ENCODE measurements at places on chromosomes 1 and 21.

GRCh38 chr1:221397606-221398005 is 344.3 kb downstream of the DUSP10 start:
- no peak for DNase-seq

DNA sequence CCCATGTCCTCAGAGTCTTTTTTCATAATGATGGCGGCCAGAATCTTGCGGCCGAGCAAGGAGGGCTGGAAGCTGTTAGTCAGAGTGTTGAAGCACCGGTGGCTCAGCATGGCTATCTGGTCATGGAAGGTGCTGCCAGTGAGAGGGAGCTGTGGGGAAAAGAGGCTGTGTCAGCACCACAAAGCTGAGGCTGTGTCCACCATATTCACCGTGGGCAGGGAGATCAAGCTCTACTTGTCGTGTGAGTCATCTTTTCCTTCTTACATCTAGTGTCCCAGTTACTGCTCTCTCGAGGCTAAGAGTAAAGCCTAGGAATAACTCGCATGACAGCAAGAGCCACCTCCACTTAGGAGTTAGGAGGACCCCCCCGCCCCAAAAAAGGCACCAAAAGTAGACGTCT is 18.2 kb downstream of the ADAR start:
- DNase-seq = no peak

DNA sequence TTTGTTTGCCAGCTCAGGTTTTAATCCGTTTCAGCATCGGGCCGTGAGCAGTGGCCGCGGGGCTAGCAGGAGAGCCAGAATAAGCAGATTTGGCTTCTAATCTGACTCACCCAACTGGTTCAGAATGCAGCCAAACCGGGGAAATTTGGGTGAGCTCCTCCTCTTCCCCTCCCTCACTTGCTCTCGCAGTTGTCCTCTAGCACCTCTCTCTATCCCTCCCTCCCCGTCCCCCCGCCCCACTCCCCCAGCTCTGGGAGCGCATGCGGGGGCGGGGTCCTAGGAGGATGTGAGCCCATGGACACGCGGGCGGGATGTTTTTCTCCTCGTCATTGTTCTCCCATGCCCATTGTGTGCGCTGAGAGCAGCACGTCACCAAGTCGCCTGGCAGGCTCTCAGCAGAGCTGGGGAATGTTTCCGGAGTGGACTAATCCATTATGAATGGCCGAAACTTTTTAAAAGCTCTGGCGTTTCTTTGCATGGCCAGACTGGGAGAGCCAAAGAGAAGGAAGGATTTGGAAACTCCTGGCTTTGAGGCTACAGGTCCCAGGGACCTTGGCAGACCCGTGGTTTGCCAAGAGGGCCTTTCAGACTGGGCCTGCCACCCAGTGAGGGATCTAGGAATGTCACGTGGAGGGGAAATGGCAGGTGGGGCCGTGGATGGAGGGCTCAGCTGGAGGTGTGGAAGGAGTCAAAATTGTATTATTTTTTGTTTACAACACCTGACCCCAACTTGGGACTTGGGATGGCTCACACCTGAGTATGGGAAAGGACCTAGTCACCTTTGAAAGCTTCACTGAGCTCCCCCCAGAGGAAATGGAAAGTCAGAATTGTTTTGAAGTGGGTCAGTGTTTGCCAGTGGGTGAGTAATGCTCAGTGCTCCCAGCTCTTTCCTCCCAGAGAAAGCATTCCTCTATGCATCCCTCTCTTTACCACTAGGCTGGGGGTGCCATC is 39.2 kb downstream of the CDK18 start:
- DNase-seq = no peak

DNA sequence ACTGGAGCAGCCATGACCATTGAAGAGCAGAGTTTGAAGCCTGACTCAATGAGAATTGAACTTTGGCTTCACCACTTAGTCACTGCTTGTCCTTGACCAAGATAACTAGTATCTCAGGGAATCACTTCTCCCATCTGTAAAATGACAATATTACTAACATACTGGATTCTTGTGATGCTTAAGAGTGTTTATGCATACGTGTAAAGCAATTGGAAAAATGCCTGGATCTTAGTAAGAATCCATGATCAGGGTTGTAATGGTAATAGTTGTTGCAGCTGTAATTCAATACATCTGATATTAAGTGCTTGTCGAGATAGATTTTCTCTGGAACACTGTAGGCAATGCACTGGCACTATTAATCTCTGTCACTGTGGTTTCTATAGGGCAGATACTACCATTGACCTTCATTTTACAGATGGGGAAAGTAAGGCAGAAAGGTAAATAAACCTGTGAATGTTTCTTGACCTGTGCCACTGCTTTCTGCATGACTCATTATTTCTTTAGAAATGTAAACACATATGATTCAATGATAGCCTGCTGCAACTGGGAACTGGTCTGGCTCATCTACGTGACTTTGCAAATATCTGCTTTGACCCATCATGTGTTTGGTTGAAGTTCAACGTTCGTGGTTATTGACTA is 662.5 kb downstream of the PLA2G4A start:
- no peak for DNase-seq

DNA sequence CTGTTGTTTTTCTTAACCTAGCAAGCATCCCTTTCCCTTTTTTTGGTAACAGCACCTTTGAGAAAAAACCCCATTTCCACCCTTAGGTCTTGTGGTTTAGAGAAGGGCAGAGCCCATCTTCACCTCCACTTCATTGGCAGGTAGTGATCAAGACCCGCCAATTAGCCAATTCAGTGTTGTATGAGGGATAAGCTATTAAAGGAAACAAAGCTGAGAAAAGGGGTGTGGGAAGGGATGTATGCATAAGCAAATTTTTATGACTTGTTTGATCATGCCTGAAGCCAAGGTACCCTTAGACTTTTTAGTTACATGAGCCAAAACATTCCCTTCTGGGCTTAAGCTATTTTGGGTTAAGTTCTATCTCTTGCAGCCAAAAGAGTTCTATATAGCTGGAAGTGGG is 3.6 kb upstream of the ZNF697 start:
- no peak for DNase-seq

DNA sequence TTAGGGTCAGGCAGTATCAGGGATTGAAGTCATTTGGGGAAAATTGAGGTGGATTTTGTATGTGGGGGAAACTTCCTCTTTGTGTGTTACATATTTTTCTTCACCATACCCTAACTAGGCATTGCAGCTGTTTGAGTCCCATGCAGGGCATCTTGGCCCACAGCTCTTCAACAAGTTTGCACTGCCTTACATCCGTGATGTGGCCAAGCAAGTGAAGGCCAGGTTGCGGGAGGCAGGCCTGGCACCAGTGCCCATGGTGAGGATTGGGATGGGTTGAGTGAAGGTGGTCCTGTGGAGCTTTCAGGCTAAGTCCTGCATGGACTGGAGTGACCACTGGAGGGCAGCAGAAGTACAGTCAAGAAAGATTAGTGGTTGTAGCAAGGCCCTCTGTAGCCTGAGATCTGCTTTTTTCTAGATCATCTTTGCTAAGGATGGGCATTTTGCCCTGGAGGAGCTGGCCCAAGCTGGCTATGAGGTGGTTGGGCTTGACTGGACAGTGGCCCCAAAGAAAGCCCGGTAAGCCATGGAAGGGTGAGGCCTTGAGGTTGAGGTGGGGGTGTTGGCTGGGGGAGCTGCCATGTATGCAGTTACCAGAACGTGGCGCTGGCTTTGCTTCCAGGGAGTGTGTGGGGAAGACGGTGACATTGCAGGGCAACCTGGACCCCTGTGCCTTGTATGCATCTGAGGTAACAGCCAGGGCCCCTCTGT is 2.4 kb downstream of the UROD start:
- DNase-seq = peak; percentile 77
